ENCODE measurements at places on chromosomes 4 and X.

GRCh38 chr4:108060164-108060563 lies 70.5 kb downstream of the HADH start:
- DNase-seq = no peak

GRCh38 chr4:153547520-153547919 lies 81.4 kb downstream of the TMEM131L start:
- no peak for DNase-seq

DNA sequence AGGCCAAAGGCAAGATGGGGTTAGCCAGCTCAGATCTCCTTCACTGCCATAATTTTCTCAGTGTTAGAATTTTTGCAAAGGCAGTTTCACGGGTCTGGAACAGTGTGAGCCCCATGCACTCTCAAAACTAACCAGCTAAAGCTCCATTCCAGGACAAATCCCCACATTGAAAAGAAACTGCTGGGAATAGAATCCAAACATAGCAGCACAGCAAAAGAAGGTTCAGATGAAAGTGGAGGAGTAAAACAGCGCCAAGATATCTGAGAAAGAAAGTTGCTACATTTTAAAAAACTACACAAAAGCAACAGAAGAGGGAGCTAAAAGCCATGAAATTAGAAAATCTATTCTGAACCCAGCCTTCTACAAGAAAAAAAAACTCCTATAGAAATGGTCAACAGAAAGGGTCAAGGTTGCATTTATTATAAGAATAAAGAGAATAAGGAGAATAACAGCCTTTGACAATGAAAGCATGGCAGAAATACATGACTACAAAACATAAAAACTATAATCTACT lies 39.6 kb upstream of the SLC7A3 start:
- no peak for DNase-seq

DNA sequence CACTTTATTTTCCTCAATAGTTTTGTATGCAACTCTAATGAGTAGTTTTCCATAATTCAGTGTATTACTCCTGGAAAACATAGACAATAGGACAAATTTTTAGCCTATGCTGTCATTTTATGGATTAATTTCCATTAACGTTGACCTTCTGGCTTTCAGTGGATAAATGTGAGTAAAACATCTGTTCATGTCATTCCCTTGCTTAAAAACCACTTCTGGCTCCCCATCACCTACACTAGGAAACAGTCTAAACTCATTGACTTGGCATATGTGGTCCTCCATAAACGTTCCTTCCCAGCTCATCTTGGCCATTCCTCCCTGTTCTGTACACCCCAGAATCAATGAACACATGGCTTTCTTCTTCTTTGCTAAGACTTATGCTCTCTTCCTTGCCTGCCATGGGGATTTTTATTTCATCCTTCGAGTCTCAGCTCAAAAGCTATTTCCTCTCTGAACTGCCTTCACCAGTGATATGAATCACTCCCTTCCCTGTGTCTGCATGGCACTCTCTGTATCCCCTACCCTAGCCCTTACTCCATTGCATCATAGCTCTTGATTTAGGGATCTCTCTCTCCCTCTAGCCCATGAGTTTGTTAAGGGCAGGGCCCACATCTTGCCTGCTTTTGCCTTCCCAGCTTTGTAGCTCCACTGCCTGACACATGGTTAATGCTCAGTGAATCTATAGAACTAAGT lies 34.8 kb downstream of the DOCK11 start:
- DNase-seq = no peak

DNA sequence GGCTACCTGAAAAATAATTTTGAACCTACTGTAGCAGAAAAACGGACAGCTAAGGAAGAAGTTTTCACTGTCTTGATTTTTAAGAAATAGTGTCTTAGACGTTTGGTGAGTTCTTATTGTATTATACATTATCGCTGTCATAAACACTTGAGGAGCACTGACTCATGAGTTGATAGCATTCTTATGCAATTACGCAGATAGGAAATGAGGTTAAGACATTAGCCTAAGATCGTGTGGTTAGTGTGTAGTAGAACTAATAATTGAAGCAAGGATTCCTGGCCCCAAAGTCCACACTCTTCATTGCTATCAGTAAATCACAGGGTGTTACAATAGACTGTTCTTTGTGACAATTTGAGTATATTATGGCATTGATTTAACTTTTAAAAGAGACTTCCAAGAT lies 238.1 kb downstream of the ARAP2 start:
- no peak for DNase-seq

GRCh38 chr4:139035650-139036049 lies 20.1 kb downstream of the NOCT start:
- no peak for DNase-seq

- no peak for DNase-seq
Observed at GRCh38 chr4:139915037-139915436, 238.9 kb downstream of the MAML3 start.

DNA sequence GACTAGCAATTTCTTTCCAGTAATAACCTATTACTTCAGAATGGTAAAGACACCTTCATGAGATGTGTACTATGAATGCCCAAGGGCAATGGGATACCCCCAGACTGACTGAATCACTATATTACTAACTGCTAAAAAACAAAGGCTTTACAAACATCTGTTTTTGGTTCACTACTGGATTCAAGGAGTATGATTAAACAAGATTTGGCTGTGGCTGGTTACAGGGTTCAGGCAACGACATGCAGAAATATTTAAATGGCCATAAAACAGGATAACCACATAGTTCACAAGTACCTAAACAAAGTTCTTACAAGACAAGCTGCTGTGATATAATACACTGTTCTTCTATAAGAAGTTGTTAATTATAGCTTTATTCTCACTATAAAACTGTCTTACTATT lies 128.2 kb downstream of the FRYL start:
- no peak for DNase-seq

DNA sequence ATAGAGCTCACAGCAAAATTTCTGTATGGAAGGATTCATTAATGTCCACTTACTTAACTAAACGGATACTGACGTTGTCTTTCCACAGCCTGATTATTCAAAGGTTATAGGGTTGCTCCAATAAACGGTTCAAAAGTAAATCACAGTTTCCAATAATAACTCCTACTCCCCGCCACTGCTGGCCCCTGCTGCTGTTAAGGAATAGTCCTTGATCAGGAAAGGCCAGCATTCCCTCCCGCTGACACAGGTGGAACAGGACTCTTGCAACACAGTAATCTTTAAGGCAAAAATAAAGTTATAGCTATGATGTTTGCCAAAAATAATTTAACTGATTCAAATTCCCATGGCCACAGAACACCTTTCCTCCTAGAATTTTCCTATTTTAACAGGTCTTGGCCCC lies 53.9 kb downstream of the FAT1 start:
- DNase-seq = no peak

GRCh38 chr4:52995360-52996030 lies 133.4 kb downstream of the RASL11B start:
- no peak for DNase-seq

DNA sequence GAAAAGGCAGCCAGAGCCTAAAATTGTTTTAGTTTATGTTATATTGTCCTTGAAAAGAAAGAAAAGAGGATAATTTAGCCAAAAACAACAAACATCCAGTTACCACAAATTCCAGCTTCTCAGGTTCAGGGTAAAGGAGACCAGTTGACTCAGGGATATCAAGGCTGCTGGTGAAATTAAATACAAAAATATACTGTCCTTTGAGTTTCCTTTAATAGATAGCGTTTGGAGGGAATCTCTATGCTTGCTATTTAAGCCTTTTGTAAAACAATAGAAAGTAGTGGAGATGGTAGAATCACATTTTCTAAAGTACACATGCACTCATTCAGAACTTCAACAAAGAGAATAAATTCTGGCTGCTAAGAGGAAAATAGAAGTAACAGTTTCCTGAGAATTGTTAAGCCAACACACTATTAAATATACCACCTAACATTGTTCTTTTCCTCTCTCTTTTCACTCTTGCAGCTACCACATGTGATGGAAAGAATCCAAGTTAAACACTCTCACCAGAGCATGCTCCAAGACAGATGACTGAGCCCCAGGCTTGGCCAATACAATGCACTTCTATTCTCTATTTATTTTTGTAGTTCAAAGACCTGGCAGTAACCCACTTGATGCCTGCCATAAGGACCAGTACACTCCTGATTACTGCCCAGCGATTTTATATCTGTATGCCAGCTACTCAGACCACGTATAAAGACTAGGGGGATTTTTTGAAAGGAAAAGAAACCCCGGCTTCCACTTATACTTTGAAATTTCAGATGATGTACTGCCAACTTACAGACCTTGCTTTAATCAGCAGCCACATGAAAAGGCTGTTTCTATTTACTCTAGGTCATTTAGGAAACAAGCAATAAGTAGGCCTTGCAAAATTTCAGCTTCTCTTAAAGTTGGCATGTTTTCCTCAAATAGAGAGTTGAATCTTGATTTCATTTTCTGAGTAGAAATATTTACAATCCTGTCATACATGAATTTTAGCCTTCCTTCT lies 756.9 kb downstream of the FAT4 start:
- no peak for DNase-seq

DNA sequence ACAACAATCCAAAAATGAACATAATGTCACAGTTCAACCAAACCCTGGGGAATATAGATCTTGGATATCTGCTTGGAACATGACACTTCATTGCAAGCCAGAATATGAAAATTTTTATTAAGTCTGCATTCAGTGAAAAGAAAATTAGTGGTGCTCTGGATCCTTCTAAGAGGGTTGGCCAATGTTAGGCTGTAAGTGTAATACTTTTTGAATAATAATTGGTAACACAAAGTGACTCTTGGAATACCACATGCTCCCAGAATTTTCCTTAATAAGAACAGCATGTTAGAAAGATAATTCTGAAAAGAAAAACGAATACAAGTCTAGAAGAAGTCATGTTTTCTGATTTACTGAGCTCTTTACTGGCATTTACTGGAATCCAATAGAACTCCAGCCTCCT lies 175.8 kb downstream of the RASL11B start:
- DNase-seq = no peak

- no peak for DNase-seq
Observed at GRCh38 chr4:185229021-185229818, 19.8 kb downstream of the SNX25 start.

DNA sequence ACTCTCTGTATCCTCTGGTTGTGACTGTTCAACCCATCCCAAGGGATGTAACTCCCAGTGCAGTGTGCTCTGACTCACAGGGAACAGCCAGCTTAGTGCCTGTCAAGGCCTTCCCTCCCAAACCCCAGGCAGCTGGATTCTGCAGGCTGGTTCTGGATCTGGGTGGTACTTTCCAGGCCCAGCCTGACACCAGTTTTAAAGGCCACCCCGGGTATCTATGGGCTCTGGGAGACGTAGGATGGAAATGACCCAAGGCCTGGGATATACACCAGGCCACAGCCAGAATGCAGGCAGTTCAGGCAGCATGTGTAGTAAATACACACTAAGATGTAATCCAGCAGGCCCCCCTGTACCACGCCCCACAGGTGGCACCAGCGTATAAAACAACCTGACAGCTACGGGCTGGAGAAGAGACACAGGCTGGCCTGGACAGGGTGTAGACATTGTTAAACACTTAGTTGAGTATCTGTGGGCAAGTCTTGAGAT lies 64.2 kb downstream of the SPINK2 start:
- DNase-seq = no peak

GRCh38 chr4:18566970-18567799 lies 545.6 kb upstream of the LCORL start:
- DNase-seq = no peak

DNA sequence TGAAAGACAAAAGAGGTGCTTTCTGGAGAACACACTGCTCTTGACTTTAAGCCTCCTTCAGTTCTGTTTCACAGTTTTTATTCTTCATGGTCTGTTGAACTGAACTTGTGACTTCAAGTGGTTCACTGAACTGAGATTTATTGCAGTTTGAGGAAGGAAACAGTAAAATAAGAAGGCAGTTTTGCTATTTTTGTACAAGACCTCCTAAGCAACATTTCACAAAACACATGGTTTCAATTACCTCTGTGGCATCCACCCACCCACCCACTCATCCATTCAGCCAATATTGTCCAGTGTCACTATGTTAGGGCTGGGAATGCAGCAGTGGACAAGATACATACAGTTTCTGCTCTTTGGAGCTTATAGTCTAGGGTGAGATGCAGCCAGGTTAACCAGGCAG lies 131.3 kb downstream of the IL1RAPL2 start:
- DNase-seq = no peak

DNA sequence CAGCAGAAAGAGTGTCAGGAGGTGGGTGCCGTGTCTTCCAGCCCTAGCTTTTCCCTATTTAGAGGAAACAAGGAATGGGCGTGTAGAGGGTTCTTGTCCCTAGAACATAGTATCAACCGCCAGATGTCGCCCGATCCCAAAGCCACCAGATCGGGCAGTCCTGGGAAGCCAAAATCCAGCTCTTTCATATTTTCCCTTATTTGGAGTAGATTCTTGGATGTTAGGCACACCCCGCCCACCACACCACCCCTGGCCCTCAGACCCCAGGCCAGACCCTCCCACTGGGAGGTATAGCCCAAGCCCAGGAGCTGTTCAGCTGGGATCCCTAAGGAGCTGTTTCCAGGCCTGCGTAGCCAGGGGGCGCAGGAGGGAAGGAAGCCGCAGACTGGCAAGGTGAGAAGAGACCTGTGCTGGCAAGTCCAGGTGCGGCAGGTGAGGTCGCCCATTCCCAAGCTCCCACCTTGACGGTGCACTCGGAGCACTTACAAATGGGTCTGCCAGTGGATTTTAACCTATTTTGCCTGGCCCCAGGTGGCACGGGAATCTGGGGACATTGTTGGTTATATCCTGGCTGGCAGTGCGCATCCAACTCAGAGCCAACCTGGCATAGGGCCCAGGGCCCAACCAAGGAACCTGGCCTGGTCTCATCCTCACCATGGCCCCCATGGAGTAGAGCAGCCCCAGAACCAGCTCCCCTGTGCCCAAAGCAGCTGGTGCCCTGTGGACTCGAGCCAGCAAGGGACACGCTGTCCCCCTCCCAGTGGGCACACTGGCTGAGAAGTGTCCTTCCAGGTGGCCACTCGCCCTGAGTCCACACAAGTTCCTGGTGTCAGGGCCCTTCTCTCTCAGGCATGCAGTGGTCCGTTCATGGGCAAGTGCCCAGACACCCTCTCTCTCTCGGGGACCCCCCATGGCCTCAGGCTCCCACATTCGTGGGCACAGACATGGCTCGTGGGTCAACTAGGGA lies 811 bp downstream of the FLNA start:
- DNase-seq = no peak

DNA sequence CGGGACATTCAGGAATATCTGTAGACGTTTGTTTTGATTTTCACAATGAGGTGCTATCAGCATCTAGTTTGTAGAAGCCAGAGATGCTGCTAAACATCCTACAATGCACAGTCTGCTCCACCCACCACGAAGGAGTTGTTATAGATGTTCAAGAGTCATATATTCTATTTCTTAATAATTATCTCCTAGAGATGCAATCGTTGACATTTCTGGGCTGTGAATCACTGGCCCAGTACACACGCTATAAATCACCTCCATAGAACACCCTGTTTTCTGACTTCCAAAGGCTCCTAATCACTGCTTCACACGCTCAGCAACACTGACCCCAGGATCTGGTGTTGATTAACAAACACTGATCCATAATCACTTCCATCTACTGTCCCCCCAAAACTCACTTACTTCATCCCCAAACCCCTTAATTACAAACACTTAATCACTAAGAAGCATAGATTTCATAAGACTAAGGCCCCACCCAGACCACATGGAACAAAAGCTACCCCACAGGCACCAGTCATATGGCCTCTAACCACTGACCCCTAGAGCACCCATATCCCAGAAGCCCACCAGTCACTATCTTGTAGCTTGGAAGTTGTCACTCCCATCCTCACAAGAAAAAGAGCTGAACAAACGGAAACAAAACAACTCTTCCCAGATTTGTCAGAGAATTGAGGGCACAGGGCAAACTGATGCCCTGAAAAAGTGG lies 31.7 kb upstream of the ZNF41 start:
- no peak for DNase-seq

- DNase-seq = no peak
Observed at GRCh38 chr4:139815778-139816601, 150.4 kb downstream of the MGST2 start.

- DNase-seq = no peak
Observed at GRCh38 chr4:81573840-81574239, 102.1 kb upstream of the RASGEF1B start.
